ENCODE measurements at places on chromosomes 6 and 20. TPM values are rescaled to one million over a fixed set of nuclear protein-coding genes. Genes with fewer than 3 reads are reported as not detected.

Gene TMEM244
- total RNA-seq, result not detected

- peak overlapping the region; percentile 58 for H3K27ac ChIP-seq
- no peaks in the 10 kb centered on the region for H3K36me3 ChIP-seq
- H3K4me1 ChIP-seq, result peaks cover 5% of the 10 kb centered on the region
- H3K4me3 ChIP-seq, result no peak overlapping the region
- no peaks in the 10 kb centered on the region for H3K27me3 ChIP-seq
Observed at GRCh38 chr6:161921602-161922395, 647.9 kb upstream of the AGPAT4 start.

DNA sequence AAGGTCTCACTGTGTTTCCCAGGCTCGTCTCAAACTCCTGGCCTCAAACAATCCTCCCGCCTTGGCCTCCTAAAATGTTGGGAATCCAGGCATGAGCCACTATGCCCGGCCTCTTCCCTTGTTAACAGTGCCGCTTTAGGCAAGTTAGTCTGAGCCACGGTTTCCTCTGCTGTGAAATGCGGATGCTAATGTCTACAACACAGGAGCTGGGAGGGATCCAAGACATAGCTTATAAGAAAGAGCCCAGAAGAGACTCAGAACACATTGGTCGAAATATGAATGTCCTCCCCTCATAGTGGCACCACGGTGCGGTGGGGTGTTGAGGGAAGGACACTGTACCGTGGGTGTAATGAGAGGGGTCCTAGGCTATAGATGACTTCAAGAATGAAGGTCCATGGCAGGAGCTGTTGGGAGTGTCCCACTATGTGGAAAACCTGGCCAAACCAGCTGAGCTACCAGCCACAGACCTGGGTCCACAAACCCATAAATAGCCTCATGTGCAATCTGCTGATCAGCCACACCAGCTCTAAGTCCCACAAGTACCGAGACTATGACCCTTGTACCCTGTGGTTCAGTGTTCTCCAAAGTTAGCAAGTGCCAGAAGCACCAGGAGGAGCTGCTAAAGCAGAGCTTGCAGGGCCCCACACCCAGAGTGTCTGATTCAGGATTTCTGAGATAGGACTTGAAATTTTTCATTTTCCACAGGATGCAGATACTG is 57.8 kb upstream of the ZFAND3 start:
- H3K4me1 ChIP-seq, result peaks cover 16% of the 10 kb centered on the region
- DNase-seq, result peak; percentile 66
- H3K27me3 ChIP-seq, result no peaks in the 10 kb centered on the region
- no peak overlapping the region for H3K4me3 ChIP-seq
- H3K36me3 ChIP-seq, result no peaks in the 10 kb centered on the region

- no peaks in the 10 kb centered on the region for H3K27me3 ChIP-seq
- DNase-seq, result no peak
- H3K36me3 ChIP-seq, result no peaks in the 10 kb centered on the region
- H3K4me1 ChIP-seq, result peaks cover 25% of the 10 kb centered on the region
Observed at GRCh38 chr6:45375449-45375848, 2.3 kb downstream of the SUPT3H start.

GRCh38 chr6:45667300-45667699 is 289.6 kb upstream of the SUPT3H start:
- peaks cover 43% of the 10 kb centered on the region for H3K27me3 ChIP-seq
- H3K4me3 ChIP-seq, result no peak overlapping the region
- H3K27ac ChIP-seq, result no peak overlapping the region
- H3K36me3 ChIP-seq, result no peaks in the 10 kb centered on the region

DNA sequence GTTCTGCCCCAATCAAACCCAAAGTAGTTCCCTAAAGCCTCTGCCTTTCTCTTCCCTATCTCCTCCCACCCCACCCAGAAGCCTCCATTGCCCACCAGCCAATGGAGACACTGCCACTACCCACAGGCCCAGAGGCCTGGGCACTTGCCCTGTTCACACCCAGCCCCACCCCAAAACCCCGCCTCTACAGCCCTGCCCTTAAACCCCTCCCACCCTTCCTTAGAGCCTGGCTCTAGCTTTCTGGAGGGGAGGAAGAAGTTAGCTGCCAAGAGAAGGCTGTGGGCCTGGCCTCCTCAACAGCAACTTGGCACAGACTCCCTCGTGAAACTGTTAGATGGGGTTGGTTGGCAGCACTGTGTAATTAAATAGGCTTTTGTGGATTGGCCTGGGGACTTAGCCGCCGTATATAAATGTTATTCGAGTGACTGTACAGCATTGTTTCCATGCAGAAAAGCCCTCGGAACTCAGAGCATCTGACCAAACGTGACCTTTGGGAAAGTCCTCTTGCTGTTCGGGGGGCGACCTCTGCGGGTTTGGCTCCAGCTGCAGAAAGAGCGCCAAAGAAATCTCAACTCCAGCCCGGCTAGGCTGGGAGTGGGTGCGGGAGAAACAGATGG is 31.4 kb downstream of the COL11A2 start:
- H3K4me1 ChIP-seq, result peaks cover 7% of the 10 kb centered on the region
- peak; percentile 65 for DNase-seq
- H3K27ac ChIP-seq, result peak overlapping the region; percentile 37
- H3K4me3 ChIP-seq, result no peak overlapping the region

All from hepatocyte (in vitro differentiated cells).